Stimulated activated CD4-positive, alpha-beta T cell treated with anti-CD3 and anti-CD28 coated beads, Interleukin-12 subunit alpha, Interleukin-12 subunit beta, amount 100 ng/mL, for 48 hours (primary cell): ENCODE measurements at places on chromosomes 11 and 22.

DNA sequence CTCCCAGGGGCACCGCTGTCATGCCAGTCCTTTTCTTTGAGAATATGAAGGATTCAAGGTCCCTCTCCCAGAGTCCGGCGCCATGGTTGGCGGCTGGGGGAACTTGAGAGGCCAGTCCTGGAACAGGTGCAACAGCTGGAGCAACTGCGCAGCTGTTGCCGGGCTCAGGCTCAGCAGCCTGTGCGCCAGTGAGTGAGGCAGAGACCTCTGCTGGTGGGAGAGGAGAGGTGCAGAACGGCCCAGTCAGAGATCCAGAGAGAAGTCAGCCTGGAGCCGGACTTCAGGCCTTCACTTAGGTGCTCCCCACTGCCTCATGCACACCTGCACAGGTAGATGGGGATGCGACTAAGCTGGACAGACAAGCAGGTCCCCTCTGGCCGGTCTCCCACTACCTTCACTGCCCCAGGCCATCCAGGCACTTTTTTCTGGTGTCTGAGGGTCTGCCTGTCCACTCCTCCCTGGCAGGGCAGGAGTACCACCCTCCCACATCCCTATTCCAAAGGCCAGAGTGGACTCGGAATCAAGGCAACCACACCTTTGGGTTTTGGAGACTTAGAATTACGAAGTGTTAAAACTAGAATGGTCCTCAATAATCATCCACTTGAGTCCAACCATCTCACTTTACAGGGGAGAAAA, 4.6 kb downstream of the CHRDL2 start:
- DNase-seq: peak; percentile 36

- no peak for DNase-seq
These were observed 38.3 kb downstream of the PIK3IP1 start for GRCh38 chr22:31253949-31254348.

- no peak for DNase-seq
These were observed 8.7 kb downstream of the THY1 start for GRCh38 chr11:119414321-119414720.

DNA sequence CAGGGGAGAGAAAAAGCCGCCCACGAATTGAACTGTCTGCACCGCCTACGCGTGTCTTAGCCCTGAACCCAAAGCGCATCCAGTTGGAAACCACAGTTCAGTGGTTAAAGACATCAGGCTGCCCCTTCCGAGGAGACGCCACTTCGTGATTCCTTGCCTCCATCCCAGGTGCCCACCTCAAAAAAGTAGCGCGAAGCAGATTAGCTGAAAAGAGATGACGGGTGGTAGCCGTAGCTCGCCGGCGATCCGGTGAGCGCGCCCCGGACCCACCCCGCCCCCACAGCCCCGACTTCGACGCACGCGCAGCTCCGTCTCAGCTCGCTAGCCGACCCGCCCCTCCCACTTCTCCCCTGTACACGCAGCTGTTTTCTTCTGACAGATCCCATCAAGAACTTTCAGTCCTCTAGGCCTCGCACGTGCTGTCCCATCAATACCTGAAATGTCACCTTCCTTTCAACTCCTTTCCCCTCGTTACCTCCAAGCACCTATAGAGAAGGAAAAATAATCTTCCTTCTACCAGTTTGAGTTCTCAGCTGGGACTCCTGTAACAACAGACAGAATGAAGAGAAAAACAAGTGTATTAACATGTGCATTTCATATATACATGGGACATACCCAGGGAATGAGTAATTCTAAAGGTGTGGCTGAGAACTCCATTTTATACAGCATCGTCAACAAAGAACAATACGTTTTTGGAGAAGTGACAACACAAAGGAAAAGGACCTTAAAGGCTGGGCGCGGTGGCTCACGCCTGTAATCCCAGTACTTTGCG, 49.5 kb downstream of the OR4D9 start:
- peak; percentile 81 for DNase-seq

- no peak for DNase-seq
These were observed 25.7 kb downstream of the ELFN2 start for GRCh38 chr22:37401401-37402183.
